Cardiac ventricle fibroblast (primary cell): ENCODE measurements at places on chromosomes 7 and 10. TPM values are rescaled to one million over a fixed set of nuclear protein-coding genes. Genes with fewer than 3 reads are reported as not detected.

The CUEDC2 gene
- total RNA-seq = 73.0 and 77.3 TPM in 2 replicates

The GTF2IRD2 gene
- 4.9 and 6.4 TPM in 2 replicates for total RNA-seq

The HECTD2 gene
- 5.6 and 6.4 TPM in 2 replicates for total RNA-seq

The RPEL1 gene
- total RNA-seq = not detected in 2 replicates

The SPDYE16 gene
- total RNA-seq = 0.75 TPM in 1 of 2 replicates, not detected in the other

The SFTPD gene
- total RNA-seq = not detected in 2 replicates

The PIK3AP1 gene
- not detected in 2 replicates for total RNA-seq

The MYL10 gene
- total RNA-seq = not detected in 2 replicates

The DOCK4 gene
- total RNA-seq = 6.3 and 11.2 TPM in 2 replicates

The BMI1 gene
- 39.6 and 54.5 TPM in 2 replicates for total RNA-seq

The TMEM196 gene
- not detected in 2 replicates for total RNA-seq

The SPDYE11 gene
- not detected in 2 replicates for total RNA-seq

The SLC13A1 gene
- total RNA-seq = not detected in 2 replicates

The GSDME gene
- total RNA-seq = 12.0 and 14.9 TPM in 2 replicates

The SYT15 gene
- total RNA-seq = under 0.01 TPM in 2 replicates

The BAIAP2L1 gene
- 1.6 and 4.4 TPM in 2 replicates for total RNA-seq

The NCF1 gene
- total RNA-seq = not detected in 2 replicates

The MAD1L1 gene
- total RNA-seq = 23.8 and 37.1 TPM in 2 replicates

The ABCC2 gene
- 1.4 and 1.8 TPM in 2 replicates for total RNA-seq

The CYP3A7 gene
- total RNA-seq = not detected in 2 replicates

The MMRN2 gene
- 2.4 and 3.3 TPM in 2 replicates for total RNA-seq

The OGDH gene
- 39.3 and 40.8 TPM in 2 replicates for total RNA-seq

The SLC18A3 gene
- total RNA-seq = not detected in 2 replicates

The URGCP gene
- total RNA-seq = 14.0 and 19.8 TPM in 2 replicates

The ANXA8 gene
- not detected in 2 replicates for total RNA-seq

The PPP1R17 gene
- total RNA-seq = not detected in 2 replicates

The BTBD16 gene
- not detected in 2 replicates for total RNA-seq

The CALHM3 gene
- total RNA-seq = not detected in 2 replicates

The GBX1 gene
- total RNA-seq = not detected in 2 replicates

The MKX gene
- total RNA-seq = not detected in 2 replicates

The MYOF gene
- 136 and 159 TPM in 2 replicates for total RNA-seq

The ARMC3 gene
- not detected in 2 replicates for total RNA-seq

The ZFYVE27 gene
- 11.2 and 11.4 TPM in 2 replicates for total RNA-seq

The METTL27 gene
- total RNA-seq = 2.0 and 3.0 TPM in 2 replicates

The HOXA10 gene
- total RNA-seq = not detected in 2 replicates

The PRSS37 gene
- not detected in 2 replicates for total RNA-seq
